ENCODE measurements at places on chromosomes 4 and X.

GRCh38 chrX:110373310-110373709 lies 14.7 kb downstream of the RTL9 start:
- no peak for DNase-seq

DNA sequence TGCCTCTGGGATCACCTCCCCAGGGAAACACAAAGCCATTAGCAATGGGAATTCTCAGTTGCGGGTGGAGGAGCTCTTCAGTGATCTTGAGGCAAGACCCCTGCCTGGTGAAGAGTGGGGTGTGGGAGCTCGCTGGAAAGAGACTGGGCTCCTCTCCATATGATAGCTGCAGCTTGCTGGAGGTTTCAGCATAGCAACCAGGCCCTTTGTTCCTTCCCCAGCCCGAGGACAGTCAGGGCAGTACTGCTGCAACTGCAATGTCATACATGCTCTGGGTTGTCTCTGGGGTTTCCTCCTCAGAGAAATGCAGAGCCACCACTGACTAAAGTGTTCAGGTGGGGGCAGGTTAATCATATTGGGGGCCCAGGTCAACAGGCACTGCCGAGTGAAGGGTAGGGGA lies 81.3 kb downstream of the ARHGAP24 start:
- no peak for DNase-seq

DNA sequence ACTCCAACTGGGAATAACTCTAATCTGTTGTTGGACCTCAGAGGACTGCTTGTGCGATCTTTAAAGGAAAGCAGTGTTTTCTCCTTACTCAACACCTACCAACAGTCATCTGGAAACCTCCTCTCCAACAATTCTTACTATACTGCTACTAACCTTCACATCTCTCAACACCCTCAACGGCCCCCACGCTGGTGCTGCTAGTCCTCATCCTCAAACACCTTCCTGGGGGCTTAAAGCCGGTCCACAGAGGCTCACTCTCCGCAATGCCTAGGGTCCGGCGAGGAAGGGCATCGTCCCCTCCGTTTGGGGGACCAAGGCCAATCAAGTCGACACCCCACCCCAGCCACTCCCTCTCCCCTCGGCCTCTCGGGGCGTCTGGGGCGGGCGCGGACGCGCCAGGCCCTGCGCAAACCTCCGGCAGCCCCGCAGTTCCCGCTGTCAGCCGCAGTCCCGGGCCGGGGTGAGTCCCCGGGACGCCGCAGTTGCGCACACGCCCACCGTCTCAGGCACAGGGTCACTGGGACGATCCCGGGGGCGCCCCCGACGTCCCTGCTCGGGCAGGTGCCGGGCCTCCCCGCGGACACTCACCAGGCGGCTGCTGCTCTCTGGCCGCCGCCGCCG lies 418 bp downstream of the TAB3 start:
- DNase-seq, result peak; percentile 56

DNA sequence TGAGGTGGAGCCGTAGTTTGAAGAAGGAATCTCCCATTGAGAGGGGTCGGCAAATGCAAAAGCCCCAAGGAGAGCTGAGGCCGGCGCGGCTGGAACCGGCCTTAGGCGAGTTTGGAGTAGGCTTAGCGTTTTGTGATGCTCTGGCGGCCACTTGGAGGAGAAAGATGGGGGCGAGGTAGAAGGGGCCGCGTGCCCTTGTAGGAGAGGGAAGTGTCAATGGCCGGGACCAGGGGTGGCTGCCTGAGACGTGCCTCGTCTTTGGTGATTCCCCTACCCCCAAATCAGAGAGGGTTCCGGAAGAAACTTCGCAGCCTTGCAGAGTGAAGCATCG lies 11.7 kb downstream of the MSX1 start:
- DNase-seq, result no peak

DNA sequence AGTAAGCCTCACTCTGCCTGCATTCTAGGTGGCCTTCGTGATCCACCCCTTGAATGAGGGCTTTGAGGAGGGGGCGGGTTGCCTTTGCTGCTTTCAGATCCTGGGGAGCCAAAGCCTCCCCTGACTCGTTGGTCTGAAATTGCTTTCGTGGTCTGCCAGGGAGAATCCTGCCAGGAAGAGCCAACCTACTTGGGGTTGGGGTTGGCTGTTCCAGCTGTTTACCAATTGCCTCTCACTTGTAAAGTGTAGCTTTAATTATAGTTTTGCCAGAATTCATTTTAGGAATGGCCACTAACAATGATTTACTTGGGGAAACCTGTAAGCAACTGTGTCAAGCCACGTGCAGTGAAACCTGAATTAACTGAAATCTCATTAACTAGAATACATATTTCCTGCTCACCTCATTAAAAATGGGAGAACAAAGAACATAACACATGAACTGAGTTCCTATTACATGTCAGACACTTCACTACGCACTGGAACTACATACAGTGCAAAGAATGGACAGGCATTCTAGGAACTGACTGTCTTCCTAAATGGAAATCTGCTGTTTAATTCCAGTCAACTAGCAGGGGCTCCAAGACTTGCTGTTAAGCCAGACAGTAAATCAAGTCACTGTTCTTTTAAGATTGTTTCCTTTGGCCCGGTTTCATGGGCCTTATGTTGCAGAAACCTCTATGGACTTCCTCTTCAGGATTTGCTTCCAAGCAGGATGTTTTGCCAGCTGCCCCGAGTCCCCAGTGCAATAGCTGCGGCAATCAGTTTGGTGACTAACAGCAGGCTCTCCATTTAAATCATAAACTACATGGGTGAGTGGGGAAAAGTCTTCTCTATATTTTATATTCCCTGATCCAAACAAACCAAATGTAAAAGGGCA lies 16.4 kb upstream of the NKRF start:
- no peak for DNase-seq

- DNase-seq, result no peak
Measured at GRCh38 chr4:88102026-88102425, 56.4 kb downstream of the ABCG2 start.

- no peak for DNase-seq
Measured at GRCh38 chr4:105057370-105058105, 89.1 kb upstream of the TET2 start.

- no peak for DNase-seq
Measured at GRCh38 chr4:70681704-70682103, 6.6 kb upstream of the UTP3 start.

GRCh38 chrX:107827030-107827831 lies 1.6 kb downstream of the MID2 start:
- DNase-seq, result no peak

DNA sequence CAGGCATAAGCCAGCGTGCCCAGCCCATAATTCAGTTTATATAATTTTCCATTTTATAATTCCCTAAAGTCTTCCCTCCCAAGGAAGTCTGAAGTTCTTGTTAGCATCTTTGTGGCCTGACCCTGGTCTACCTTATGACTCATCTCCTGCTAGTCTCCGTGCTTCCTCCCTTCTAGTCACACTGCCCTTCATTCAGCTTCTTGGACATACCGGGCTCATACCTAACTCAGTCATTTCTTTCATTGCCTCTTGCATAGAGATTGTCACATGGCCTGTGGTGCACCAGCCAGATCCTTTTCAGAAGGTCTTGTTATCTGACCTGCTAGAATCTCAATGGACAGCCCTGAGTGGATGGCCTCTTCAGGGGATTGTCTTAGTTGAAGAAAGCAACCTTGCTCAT lies 22.8 kb upstream of the MAML3 start:
- no peak for DNase-seq

- DNase-seq, result peak; percentile 78
Measured at GRCh38 chrX:130082244-130083106, 27.8 kb downstream of the ELF4 start.

DNA sequence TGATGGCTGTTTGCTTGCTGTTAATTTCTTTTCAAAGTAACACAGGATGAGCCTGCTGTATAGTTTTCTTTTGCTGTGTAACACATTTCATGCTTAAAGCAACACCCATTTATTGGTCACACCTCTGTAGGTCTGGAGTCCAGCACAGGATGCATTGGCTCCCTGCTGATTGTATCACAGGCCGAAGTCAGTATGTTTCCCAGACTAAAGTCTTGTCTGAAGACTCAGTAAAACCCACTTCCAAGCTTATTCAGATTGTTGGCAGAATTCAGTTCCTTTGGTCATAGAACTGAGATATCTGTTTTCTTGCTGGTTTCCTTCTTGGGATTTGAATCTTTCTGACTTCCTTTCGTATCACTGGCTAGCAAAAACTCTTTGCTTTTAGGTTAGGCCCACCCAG lies 54.3 kb downstream of the LRP2BP start:
- no peak for DNase-seq

DNA sequence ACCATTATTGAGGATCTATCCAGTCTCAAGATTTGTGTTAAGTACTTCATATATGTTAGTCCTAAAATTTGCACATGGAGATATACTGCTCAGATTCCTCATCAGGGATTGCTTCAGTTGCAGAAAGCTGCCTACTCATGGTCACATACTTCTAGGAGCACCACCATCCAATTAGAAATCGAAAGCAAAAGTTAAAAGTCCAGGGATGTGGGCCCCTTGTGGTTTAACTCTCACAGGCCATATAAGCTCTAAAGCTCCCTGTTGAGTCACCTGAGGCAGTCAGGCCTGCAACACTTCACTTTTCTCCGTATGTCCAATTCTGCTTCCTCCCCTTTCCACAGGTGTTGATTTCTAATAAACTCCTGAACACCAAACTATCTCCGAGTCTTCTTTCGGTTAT lies 84.2 kb downstream of the CNOT6L start:
- DNase-seq, result no peak

GRCh38 chr4:25838526-25838925 lies 24.3 kb downstream of the SEL1L3 start:
- DNase-seq, result no peak

DNA sequence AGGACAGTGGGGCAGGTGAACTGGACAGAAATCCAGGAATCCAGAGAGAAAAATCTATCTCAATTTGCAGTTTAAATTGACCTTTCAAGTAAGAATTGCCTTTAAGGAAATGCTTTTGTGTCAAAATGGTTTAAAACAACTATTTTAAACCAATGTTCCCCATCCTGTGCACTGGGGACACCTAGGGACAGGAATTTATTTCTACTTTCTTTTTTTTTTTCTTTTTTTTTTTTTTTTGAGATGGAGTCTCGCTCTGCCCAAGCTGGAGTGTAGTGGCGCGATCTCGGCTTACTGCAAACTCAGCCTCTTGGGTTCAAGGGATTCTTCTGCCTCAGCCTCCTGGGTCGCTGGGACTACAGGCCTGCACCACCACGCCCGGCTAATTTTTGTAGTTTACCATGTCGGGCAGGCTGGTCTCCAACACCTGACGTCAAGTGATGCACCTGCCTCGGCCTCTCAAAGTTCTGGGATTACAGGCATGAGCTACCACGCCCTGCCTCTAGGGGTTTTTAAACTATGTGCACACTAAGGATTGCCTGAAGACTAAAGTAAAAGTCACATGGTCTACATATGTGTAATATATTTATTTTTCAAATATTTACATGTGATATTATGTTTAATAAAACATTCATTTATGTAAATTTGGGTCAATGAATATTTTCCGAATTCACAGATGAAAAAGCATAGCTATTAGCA lies 1213.4 kb downstream of the STIM2 start:
- no peak for DNase-seq

DNA sequence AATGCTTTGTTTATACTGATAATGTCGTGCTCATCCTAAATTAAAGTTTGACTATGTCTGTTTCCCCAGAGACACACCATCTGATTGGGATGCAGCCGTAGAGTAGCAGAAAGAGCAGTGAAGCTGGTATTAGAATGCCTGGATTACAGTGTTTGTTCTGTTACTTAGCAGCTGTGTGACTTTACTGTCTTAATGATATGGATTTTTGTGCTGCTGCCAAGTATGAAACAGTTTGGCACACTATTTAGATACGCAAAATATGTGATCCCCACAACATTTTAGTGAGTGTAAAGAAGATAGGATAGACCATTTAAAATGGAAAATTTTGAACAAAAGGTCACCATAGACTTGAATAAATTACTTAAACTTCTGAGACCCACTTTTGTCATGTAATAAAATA lies 1.2 kb upstream of the CHIC1 start:
- DNase-seq, result no peak

GRCh38 chr4:37760840-37761239 lies 65.6 kb upstream of the PGM2 start:
- no peak for DNase-seq

- no peak for DNase-seq
Measured at GRCh38 chrX:68146054-68146453, 287.2 kb downstream of the OPHN1 start.

DNA sequence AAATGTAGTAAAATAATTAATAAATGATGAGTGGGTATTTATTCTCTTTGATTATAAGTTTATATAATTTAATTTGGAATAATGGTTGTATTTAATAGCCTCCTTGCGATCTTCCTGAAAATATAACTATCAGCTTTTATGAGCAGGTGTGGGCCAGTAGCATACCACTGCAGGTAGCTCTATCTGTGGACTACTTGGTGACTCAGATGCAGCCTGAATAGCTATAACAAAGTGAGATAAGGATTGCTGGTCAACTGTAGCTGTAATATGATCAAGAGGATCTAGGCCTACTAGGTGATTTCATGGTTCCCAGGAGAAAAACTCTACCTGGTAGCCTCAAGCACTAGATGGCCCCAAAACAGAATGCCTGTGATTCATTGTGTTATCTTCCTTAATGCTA lies 47.1 kb upstream of the BMP15 start:
- DNase-seq, result no peak

DNA sequence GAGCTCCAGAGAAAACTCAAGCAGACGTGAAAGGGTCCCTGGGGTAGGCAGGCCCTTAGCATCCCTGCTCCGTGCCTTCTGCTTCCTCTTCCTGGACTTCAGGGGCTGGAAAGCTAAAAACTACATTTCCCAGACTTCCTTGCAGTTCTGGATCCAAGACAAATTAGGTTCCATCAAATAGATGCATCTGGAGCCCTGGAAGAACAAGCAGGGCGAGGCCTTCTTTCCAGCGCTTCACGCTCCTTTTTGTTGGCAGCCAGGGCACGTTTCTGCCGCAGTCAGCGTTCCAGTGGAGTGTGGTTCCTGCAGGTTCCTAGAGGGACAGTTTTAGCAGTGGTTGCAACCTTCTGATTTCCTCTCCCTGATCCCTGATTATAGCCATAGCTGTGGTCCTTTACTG lies 53.6 kb upstream of the MSX1 start:
- DNase-seq, result no peak

DNA sequence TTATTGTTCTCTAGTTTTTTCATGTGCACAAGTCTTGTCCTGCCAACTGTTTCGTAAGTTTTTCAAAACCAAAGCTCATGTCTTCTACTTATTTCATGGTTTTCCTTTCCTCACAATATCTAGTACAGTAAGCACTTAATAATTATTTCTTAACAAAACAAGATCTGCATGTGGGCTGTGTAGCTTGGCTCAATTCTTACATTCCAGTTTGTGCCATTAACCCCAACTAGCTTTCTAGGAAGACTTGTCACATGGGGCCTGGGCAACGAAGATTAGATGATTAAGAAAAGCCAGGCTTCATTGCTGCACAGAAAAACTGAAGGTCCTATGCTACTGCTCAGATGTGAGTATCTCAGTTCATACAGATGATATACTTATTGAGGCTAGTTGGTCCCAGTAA lies 155.3 kb upstream of the TEX13A start:
- DNase-seq, result no peak

DNA sequence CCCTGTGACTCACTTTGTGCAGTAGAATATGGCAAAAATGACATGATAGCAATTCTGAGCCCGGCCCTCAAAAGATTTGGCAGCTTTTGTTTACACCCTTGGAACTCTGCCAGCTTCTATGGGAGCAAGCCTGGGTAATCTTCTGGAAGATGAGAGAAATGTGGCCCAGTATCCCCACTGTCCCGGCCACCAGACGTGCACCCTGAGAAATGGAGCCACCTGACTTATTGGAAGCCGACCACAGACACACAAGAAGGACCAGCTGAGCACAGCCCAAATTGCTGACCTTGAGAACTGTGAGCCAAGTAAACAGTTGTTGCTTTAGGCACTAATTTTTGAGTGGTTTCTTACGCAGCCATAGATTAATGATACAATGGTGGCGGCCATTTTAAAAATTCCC lies 197.0 kb downstream of the STIM2 start:
- no peak for DNase-seq

- no peak for DNase-seq
Measured at GRCh38 chr4:21046141-21046540, 345.9 kb downstream of the PACRGL start.

All from activated CD8-positive, alpha-beta memory T cell treated with anti-CD3 and anti-CD28 coated beads, Interleukin-2, amount 50 U/mL, for 48 hours (primary cell).